ENCODE measurements at places on chromosomes 13 and 19.
A peak's percentile ranks its signal among the peaks of the same experiment; 100 is the strongest.

DNA sequence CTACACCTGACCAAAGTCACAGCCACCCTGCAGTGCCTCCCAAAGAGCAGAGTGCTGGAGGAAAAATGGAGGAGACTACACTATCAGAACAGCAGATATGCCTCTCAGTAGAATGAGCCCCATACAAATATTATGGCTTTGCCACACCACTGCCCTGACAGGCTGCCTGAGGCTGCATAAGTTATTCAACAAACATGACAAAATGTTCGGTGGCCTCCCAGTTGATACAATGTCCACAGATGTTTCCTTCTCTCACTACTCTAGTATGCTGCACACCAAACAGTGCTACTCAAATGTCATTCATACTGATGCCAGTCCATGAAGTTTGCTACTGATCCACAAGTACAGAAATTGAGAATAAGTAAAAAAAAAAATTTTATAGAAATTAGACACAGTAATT lies 41.0 kb downstream of the N4BP2L2 start:
- DNase-seq = no peak

- DNase-seq = peak; percentile 43
Measured at GRCh38 chr19:4911786-4912672, 2.7 kb downstream of the UHRF1 start.

DNA sequence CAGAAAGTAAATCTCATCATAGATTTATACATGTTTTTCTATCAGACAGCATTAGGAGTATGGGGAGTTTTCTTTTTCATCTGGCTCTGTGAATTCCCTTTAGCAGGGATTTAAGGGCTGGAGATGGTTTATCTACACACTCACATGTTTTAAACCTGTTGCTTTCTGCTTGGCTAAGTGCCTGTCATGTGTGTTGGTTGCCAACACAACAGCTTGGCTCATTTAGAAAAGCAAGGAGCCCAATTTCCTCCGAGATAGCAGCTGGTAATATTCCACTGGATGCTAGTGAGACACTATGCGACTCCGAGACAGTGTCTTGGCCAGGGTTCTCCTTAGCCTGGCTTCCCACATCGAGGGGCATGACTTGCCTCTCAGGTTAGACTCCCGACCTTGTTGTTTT lies 83.3 kb downstream of the KLF5 start:
- DNase-seq = peak; percentile 4

DNA sequence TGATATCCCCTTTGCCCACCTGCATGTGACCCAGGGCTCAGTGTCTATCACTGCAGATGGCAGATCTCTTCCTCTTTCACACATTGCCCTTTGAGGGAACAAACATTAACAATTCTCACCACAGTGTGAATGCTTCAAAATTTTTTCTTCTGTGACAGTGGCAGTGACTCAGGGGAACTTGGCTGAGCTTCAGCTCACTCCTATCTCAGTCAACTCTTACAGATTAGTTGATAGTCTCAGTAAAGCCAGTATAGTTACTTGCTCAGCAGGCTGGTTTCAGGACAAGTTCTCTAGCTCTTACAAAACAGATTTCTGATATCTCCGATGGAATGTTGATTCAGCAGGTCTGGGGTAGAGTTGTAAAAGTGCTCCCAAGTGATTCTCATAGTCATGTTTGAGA lies 166.9 kb downstream of the DLEU7 start:
- no peak for DNase-seq

DNA sequence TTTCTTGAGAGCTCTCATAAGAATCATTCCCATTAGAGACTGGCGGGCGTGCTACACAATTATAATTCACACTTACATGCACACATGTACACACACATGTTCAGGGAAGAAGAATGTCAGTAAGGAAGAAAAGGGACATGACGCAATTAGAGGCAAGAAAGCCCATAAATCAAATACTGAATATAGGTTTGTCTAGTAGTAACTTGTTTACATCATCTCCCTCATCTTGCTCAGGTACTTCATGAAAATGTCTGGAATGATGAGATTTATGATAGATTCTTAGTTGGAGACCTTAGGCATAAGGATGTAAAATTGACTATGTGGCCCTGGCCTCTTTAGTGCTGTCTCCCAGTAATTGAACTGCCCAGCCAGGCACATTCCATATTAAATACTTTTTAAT lies 628.0 kb upstream of the PCDH20 start:
- peak; percentile 53 for DNase-seq

DNA sequence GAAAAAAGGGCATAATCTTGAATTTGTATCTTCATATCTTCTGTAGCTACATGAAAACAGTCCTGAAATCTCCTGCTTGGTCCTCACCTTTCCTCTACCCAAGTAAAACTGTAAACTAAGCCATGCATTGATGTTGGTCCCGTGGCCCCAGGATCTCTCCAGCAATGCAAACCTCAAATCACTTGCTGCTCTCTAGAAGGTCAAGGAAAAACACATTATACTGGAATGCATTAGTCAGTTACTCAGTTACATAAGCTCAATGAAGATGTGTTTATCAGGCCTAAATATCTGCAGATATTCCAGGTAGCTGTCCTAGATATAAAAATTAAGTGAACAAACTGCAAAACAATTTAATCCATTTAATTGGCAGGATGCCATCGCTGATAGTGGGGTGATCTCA lies 261.8 kb downstream of the ABCC4 start:
- DNase-seq = no peak

DNA sequence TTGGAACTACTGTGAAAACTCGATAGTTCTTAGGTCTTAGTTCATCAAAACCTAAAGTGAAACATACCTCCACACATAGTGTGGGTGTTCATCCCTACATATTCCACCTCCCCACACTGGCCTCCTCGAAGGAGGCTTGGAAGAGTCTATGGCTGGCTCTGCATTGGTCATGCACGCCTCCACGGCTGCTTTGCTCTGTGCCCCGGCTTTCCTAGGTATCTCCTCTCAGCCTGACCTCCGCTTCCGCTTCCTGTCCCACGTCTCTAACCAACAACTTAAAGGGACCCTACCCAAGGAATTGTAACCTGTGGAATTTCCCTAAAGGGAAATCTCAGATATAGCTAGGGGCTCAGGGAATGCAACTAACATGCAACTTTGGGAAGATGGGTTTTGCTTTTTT lies 79.7 kb upstream of the MBNL2 start:
- DNase-seq = no peak

DNA sequence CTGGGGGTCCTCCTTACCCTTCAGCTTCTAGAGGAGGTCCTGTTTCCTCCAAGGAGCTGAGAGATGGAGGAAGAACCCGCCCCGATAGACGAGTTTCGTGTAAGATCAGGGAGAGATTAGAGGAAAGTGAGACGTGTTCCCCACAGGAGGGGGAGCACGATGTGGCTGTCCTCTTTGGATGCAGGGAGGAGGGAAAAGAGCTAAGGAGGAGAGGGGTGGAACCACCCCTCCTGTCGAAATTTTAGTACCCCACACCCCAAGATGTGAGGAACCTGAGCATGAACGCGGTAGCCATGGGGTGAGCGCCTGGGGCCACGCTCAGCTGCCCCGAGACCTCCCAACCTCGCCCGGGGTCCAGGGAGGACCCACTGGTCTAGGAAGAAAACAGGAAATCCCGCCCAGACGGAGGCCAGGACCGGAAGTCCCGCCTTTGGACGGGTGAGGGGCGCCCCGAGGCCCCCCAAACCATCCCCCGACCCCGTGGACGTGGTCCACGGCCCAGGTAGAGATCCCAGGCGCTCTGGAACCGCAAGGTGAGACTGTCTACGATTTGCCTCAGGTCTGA lies 1.2 kb downstream of the AKT1S1 start:
- peak; percentile 72 for DNase-seq

- no peak for DNase-seq
Measured at GRCh38 chr13:110431425-110432294, 124.6 kb downstream of the COL4A2 start.

- no peak for DNase-seq
Measured at GRCh38 chr13:95091755-95092154, 209.5 kb downstream of the ABCC4 start.

DNA sequence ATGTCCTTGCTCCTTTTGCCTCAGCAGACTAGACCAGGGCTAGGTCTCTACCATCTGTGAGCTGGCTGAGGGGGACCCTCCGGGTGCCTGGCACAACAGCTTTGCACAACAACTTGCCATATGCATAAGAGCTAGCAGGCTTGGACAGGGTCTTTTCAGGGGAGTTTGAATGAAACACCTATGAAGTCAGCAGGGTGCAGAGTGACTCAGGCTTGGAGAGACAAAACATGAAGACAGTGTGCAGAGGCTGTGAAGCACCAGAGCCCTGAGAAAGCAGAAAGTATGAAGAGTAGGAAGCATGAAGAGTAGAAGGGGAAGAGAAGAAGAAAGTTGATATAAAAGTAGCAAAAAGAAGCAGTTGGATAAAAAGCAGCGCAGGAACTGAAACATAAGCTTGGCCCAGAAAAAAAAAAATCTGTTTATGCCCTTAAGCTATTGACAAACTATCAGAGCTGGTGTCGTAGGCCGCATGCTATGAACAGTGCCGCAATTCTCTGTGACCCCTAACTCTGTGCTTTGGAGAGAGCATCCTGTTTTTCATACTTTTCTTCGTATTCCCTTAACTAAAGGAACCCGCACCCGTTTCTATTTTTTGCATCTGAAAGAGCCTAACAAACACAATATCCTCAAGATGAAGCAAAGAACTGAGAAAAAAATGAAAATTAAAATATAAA lies 52.7 kb upstream of the FAM216B start:
- peak; percentile 26 for DNase-seq

GRCh38 chr19:53809518-53810186 lies 14.5 kb downstream of the NLRP12 start:
- peak; percentile 59 for DNase-seq
